ENCODE measurements at places on chromosomes 5 and 9. TPM values are rescaled to one million over a fixed set of nuclear protein-coding genes. Genes with fewer than 3 reads are reported as not detected.

DNA sequence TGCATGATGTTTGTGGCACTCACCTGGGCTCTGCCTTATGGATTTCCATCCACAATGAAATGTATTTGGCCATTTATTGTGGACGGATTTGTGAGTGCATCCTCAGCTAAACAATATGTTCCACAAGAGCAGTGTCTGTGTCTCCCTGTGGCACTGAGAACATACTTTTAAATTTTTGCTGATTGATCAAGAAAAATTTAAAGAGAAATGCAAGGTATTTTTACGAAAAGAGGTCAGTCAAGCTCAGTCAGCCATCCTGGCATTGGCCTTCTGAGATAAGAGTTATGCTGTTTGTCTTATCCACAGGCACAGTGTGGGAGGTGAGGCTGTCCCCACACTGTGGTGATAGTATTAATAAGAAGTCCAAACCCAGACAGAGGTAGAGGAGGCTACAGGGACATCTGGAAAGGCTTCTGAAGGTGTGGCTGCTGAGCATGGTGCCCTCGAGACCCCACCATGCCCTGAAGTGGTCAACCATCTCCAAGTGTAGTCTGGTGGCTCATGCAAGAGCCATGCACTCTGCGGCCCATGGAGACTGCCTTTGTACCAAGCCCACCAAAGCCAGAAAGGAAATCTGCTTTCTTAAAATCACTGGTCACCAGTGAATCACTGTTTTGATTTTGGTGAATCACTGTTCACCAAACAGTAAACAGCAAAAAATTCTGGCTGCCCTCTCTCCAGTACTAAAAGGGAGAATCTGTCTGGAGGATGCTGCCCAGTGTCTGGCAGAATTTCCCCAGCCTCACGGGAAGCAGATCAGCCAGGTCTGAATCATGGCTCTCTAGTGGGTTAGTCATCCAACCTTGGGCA is 28.8 kb downstream of the SPOCK1 start:
- H3K36me3 ChIP-seq = no peaks in the 10 kb centered on the region
- H3K4me3 ChIP-seq = no peak overlapping the region
- no peaks in the 10 kb centered on the region for H3K4me1 ChIP-seq
- H3K27me3 ChIP-seq = peaks cover 5% of the 10 kb centered on the region
- DNase-seq = no peak
- H3K27ac ChIP-seq = no peak overlapping the region

LCN6 gene
- not detected for total RNA-seq

GRCh38 chr5:6452622-6453504 is 4.2 kb downstream of the UBE2QL1 start:
- DNase-seq = no peak
- H3K27ac ChIP-seq = no peak overlapping the region
- peaks cover 13% of the 10 kb centered on the region for H3K4me1 ChIP-seq

DNA sequence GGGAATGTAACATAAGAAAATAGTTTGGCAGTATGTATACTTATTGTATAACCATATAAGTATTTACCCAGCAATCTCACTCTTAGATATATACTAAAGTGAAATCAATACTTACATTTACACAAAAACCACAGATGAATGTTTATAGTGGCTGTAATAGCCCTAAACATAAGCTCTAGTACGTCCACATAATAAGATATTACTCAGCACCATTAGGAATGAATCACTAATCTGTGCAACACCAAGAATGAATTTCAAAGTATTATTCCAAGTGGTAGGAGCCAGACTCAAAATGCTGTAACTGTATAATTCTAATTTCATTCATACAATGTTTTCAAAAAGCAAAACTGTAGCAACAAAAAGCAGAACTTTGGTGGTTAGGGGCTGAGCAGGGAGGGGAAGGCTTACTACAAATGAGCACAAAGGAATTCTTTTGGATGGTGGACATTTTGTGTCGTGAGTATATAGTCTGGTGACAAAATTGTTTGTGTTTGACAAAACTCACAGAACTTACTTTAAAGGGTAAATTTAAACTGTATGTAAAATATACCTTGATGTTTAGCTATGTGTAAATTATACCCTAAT is 11.9 kb upstream of the C5orf46 start:
- H3K27me3 ChIP-seq = no peaks in the 10 kb centered on the region
- DNase-seq = no peak
- no peak overlapping the region for H3K4me3 ChIP-seq
- H3K4me1 ChIP-seq = no peaks in the 10 kb centered on the region
- no peaks in the 10 kb centered on the region for H3K36me3 ChIP-seq

GRCh38 chr5:135491552-135492318 is 39.6 kb upstream of the TIFAB start:
- H3K27ac ChIP-seq = no peak overlapping the region
- H3K4me1 ChIP-seq = peaks cover 12% of the 10 kb centered on the region
- peaks cover 24% of the 10 kb centered on the region for H3K27me3 ChIP-seq
- DNase-seq = no peak
- H3K36me3 ChIP-seq = peaks cover 4% of the 10 kb centered on the region

DNA sequence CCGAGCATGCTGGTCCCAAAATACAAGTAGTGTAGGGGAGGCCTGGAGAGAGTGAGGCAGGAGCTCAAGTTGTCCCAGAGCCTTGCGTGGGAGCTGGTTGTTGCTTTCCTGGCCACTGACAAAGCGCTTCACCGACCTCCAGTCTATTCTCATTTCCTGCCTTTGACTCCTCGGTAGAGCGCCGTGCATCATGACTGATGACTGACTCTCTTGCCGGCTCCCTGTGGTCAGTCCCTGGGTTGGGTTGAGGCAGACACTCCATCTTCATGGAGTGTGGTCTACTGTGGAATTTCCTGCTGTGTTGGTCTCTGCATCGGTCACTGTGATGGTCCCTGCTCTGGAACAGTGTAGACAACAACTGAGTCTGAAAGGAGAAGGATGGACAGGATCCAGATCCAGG is 175.1 kb upstream of the S1PR3 start:
- H3K27me3 ChIP-seq = no peaks in the 10 kb centered on the region
- DNase-seq = no peak
- H3K36me3 ChIP-seq = no peaks in the 10 kb centered on the region
- H3K4me1 ChIP-seq = no peaks in the 10 kb centered on the region
- H3K27ac ChIP-seq = no peak overlapping the region
- no peak overlapping the region for H3K4me3 ChIP-seq

- H3K36me3 ChIP-seq = no peaks in the 10 kb centered on the region
- H3K27ac ChIP-seq = peak overlapping the region; percentile 13
- H3K27me3 ChIP-seq = peaks cover 2% of the 10 kb centered on the region
- DNase-seq = peak; percentile 49
Measured at GRCh38 chr5:88889189-88890069, 6.4 kb upstream of the MEF2C start.

DNA sequence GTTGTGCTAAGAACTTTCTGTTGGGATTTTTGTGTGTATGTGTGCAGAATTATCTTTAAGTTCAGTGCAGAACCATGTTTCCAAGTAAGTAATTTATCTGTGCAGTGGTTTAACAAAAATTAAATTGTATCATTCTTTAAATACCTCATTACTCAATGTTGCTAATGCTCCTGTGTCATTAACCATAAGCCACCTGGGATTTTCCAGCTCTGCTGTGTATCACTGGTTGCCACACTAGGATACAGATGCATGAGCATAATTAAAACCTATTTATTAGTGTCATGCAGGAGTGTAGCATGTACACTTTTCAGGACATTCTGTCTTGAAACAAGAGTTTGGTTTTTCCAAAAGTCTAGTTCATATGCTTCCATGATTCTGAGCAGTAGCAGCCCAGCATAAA is 120.4 kb upstream of the PTGER4 start:
- no peak overlapping the region for H3K4me3 ChIP-seq
- no peak overlapping the region for H3K27ac ChIP-seq
- H3K27me3 ChIP-seq = peaks cover 5% of the 10 kb centered on the region
- peaks cover 9% of the 10 kb centered on the region for H3K4me1 ChIP-seq
- no peaks in the 10 kb centered on the region for H3K36me3 ChIP-seq
- DNase-seq = no peak

DNA sequence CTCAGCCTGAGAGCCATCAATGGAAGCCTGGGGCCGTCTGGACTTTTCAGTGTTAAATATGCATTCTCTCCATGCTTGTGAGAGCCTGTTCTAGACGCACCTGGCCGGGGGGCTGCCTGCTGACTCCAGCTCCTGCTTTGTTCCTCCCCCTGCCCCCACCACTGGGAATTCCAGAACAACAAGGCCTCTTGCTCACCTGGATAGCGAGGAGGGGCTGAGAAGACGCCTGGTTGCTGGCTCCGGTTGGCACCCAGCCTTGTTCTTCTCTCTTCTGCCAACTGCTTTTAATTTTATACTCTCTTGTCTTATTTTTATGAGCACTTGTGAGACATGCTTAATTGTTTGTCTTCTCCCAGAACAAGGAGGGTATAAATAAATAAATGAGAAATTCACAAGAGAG is 15.0 kb upstream of the RAPGEF1 start:
- H3K4me1 ChIP-seq = no peaks in the 10 kb centered on the region
- no peak overlapping the region for H3K27ac ChIP-seq
- no peak overlapping the region for H3K4me3 ChIP-seq
- DNase-seq = no peak
- H3K36me3 ChIP-seq = no peaks in the 10 kb centered on the region

FOXD4L4 gene
- total RNA-seq = 0.13 TPM

PCDHGA10 gene
- total RNA-seq = 43.0 TPM

DNA sequence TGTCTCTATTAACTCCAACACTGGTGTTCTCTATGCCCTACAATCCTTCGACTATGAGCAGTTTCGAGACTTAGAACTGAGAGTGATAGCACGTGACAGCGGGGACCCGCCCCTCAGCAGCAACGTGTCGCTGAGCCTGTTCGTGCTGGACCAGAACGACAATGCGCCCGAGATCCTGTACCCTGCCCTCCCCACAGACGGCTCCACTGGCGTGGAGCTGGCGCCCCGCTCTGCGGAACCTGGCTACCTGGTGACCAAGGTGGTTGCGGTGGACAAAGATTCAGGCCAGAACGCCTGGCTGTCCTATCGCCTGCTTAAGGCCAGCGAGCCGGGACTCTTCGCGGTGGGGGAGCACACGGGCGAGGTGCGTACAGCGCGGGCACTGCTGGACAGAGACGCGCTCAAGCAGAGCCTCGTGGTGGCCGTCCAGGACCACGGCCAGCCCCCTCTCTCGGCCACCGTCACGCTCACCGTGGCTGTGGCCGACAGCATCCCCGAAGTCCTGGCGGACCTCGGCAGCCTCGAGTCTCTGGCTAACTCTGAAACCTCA is 2.0 kb downstream of the PCDHGA11 start:
- DNase-seq = no peak
- peaks cover 83% of the 10 kb centered on the region for H3K36me3 ChIP-seq
- peaks cover 17% of the 10 kb centered on the region for H3K4me1 ChIP-seq
- H3K27me3 ChIP-seq = peaks cover 24% of the 10 kb centered on the region

DNA sequence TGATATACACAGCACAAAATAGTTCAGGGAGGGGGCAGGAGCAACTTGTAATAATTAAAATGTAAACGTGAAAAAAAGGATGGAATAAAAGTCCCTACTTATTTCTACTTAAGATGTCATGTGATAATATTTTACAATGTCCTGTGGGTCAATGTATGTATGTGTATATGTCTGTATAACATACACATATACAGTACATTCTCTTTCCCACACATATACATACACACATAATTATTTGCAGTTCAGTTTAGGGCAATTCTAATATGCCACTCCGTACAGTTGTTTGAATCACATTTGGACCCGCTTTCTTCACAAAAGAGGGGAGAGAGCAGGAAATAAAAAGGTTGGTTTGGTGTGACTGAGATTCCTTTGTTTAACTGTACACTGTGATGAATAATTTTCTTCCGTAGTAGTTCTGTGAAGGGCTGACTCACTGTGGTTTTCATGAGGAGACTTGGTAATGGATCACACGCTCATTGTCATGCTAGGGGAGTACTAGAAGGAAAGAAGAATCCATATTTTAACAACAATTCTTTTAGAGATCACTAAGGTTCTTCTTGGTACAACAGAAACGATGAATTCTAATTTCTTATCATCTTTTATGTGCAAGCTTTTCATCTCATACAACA is 26.2 kb upstream of the ACOT12 start:
- peaks cover 11% of the 10 kb centered on the region for H3K36me3 ChIP-seq
- H3K27me3 ChIP-seq = no peaks in the 10 kb centered on the region
- no peak for DNase-seq
- H3K27ac ChIP-seq = peak overlapping the region; percentile 1

- no peak overlapping the region for H3K27ac ChIP-seq
- DNase-seq = no peak
- H3K4me1 ChIP-seq = no peaks in the 10 kb centered on the region
- no peaks in the 10 kb centered on the region for H3K27me3 ChIP-seq
- H3K4me3 ChIP-seq = no peak overlapping the region
- no peaks in the 10 kb centered on the region for H3K36me3 ChIP-seq
Measured at GRCh38 chr9:21607576-21607975, 125.5 kb upstream of the IFNE start.

- peaks cover 2% of the 10 kb centered on the region for H3K27me3 ChIP-seq
- no peak for DNase-seq
- H3K4me3 ChIP-seq = no peak overlapping the region
- no peak overlapping the region for H3K27ac ChIP-seq
- H3K36me3 ChIP-seq = no peaks in the 10 kb centered on the region
Measured at GRCh38 chr5:77218263-77218662, 7.8 kb downstream of the PDE8B start.

DNA sequence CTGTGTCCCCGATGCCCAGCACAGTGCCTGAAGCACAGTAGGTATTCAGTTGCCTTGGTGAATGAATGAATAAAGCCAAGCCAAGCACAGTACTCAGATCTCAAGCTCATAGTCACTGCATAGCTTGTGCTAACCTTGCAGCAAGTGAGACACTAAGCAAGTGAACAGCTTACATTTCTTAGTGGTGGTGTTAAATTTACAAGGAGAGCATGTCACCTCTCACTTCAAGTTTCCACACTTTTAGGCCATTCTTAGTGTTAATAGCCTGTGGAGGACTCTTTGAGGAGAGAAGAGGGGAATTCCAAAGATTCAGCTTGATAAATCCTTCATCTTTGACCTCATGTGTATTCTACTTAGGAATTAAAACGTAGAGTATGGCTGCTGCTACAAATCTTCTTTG is 104.7 kb downstream of the C9orf152 start:
- peaks cover 77% of the 10 kb centered on the region for H3K4me1 ChIP-seq
- no peak overlapping the region for H3K4me3 ChIP-seq
- DNase-seq = no peak
- H3K36me3 ChIP-seq = peaks cover 33% of the 10 kb centered on the region

DNA sequence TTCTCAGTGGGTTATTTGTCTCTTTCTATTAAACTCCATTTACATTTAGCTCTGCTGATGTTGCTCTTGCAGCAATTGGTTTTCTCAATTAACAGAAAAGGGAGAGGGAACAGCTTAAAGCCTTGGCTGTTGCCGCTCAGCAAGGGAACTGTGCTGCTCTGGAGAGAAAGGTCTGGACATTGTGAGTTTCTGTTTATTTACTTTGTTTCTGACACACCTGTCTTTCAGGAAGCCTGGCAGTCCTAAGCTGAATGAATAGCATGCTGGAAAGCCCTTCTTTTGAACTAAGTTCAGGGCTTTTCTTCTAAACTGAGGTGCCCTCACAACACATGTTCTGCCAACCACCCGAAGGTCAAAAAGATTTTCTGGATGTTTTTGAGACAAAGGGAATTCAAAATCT is 491.9 kb downstream of the PDE4D start:
- H3K27me3 ChIP-seq = no peaks in the 10 kb centered on the region
- H3K4me3 ChIP-seq = no peak overlapping the region
- no peak for DNase-seq

PDZD2 gene
- total RNA-seq = 71.1 TPM

- no peaks in the 10 kb centered on the region for H3K36me3 ChIP-seq
- DNase-seq = no peak
- H3K27me3 ChIP-seq = no peaks in the 10 kb centered on the region
- peaks cover 26% of the 10 kb centered on the region for H3K4me1 ChIP-seq
- no peak overlapping the region for H3K4me3 ChIP-seq
- no peak overlapping the region for H3K27ac ChIP-seq
Measured at GRCh38 chr9:93471124-93471523, 17.7 kb upstream of the FAM120AOS start.

SPINK4 gene
- not detected for total RNA-seq

Measured in endothelial cell (in vitro differentiated cells).